Left ventricle myocardium superior (tissue), 1 donor: ENCODE measurements at places on chromosomes 2 and 18. TPM values are rescaled to one million over a fixed set of nuclear protein-coding genes. Genes with fewer than 3 reads are reported as not detected.

Gene TCF23
- 0.10 TPM for total RNA-seq

GRCh38 chr2:164000176-164000575 is 264.4 kb upstream of the FIGN start:
- no peak for DNase-seq

Gene TMEM163
- total RNA-seq, result 0.40 TPM

- DNase-seq, result no peak
Measured at GRCh38 chr2:71186973-71187372, 39.9 kb downstream of the PAIP2B start.

DNA sequence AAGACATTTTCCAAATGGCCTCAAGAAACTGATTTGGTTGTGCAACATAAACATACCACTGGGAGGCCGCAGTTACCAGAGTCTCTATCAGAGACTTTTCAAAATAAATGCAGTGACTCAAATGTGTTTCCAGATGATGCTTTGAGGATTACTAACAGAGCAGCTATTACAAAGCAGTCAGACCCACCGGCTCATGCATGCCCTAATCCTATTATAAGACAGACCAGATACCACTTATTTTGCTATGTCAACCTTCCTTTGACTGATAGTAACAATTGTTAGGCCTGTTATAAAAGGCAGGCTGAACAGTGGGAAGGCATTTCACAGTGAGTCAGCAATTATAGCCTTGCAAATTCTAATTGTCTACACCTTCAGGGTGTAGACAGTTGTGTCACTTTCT is 217.7 kb downstream of the LRRTM1 start:
- no peak for DNase-seq

DNA sequence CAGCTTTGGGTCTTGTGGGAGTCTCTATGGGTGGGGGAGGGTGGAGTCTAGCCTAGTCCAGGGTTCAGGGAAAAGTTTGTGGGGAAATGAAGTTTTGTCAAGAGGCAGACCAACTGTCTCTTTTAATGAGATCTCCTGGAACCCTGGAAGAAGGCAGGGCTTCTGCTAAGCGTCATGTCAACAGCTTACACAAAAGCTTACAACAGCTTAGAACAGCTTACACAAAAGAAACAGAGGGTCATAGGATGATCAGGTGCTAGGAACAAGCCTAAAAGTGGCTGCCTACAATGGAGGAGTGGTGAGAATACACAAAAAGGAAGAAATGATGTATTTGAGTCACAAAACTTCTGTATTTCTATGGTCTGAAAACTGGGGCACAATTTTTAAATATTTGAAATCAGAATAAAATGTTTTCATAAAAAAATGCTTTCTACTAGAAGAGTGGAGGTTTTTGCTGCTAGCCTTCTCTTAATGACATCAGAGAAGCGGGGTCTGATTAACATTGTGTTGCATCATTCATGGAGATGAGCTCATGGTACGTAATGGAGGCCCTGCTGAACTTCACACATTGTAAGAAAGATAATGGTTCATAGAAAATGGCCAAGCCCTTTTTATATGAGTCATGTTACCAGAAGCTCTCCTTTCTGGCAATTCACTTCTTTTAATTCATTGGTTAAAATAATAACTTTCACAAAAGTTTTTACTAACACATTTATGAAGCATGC is 351.0 kb downstream of the PIK3C3 start:
- no peak for DNase-seq

Gene RFX8
- not detected for total RNA-seq

DNA sequence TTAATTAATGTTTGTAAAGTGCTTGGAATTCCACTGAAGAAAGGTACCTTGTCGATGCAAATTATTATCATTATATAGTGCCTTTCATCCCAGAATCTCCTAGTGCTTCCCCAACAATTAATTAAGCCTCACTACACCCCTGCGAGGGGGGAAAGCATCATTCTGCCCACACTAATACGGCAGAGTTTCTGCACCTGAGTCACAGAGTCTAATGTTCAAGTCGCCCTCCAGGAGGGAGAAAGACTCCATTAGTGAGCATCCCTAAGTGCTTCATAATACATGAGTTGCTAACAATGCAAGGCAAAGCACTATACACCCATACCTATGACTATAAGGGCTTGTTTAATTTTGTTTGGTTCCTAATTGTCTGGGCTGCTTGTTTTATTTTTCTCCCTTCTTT is 25.4 kb upstream of the NRP2 start:
- no peak for DNase-seq

Gene HOXD9
- total RNA-seq, result not detected

DNA sequence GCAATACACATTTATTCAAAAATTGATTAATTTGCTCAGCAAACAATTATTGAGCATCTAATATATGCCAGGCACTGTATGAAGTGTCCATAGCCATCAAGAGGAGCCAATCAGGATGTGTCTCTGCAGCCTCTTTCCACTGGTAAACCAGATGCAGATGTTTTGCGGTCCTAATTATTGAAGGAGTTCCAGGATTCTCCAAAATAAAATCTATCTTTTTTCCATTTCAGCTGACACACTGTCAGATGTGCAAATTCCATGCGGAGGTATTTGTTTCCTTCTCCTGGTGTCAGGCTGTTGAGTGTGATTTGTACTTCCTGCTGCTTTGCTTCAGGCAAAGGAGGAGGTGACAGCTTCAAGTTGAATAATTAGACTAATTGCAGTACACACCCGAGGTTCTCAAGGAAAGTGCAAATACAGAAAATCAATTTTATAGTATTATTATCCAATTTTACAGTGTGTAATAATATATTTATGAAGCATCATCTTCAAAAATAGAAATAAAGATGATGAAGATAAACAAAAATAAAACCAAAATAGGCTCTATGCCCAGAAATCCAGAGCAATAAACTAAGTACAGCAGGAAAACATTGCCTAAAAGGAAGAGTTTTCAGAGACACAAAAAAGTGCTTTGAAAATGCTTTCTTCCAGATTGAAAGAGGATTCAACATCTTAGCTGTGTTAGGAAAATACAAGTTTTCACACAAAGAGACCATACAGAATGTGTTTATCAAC is 1352.9 kb upstream of the CHAC2 start:
- DNase-seq, result no peak

DNA sequence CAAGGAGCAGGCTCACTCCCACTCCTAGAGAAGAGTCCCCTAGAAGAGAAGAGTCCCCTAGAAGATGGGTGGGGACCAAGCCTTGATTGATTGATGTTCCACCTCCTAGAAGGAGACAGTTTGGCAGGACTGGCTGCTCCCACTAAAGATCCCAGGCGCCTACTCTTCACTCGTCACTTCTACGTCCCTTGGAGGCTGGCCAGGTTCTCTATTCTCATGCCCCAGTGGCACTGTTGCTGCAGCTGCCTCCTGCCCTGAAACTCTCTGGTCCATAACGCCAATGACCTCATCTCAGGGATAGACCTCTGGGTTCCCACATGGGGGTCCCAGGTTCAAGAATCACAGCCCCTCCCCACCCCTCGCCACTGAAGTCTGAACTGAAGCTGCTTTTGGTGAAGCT is 2.5 kb upstream of the SP140L start:
- no peak for DNase-seq

- no peak for DNase-seq
Measured at GRCh38 chr2:75333646-75334045, 134.3 kb upstream of the TACR1 start.

Gene RAPH1
- 13.8 TPM for total RNA-seq

DNA sequence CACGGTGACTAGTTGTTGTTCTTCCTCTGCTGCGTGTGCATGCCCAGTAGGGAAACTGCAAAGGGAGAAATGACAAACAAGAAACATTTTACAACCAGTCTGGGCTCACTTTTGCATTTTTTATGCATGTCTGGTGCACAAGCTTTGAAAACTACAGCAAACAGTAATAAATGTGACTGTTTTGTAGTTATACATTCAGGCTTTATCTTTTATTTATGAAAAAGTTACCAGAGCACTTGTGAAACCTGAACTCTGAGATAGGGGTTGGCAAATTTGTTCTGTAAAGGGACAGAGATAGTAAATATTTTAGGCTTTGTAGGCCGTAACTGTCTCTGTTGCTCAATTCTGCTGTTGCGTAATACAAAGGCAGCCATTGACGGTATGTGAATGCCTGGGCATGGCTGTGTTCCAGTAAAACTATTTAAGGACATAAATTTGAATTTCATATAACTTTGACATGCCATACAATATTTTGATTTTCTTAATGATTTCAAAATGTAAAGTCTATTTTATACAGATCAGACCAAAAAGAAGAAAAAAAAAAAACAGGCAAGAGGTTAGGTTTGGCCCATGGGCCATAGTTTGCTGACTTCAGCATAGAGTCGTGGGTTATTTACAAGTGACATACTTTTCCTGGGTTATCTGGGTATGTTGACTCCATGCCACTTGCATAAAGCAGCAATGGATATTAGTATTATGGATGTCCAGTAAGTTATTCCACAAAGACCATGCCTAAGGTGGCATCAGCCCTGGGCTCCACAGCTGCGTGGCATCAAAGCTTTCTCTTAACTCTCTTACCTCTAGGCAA is 53.6 kb upstream of the EML6 start:
- no peak for DNase-seq

- no peak for DNase-seq
Measured at GRCh38 chr2:64414736-64415435, 39.1 kb upstream of the LGALSL start.

Gene UCN
- total RNA-seq, result 0.55 TPM

- DNase-seq, result no peak
Measured at GRCh38 chr2:168624028-168624427, 168.0 kb downstream of the CERS6 start.

GRCh38 chr2:106886916-106887758 is 1.2 kb upstream of the ST6GAL2 start:
- DNase-seq, result peak; percentile 38

DNA sequence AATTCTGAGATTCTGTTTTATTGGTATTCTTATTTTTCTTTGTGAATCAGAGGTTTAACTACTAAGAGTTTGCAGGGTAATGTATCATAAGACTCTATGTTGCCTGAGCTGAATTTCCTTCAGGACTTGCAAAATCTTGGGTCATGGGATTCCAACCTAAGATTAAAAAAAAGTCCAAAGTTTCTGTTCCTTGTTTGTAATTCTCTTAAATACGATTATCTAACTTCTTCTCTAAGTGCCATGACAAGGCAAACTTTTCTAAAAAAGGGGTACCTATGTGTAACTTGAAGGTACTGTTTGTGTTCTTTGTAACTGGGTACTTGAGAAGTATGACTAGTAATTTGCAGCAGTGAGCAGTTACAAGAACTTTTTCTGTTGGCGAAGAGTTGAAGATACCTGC is 181.3 kb upstream of the ZEB2 start:
- DNase-seq, result no peak

DNA sequence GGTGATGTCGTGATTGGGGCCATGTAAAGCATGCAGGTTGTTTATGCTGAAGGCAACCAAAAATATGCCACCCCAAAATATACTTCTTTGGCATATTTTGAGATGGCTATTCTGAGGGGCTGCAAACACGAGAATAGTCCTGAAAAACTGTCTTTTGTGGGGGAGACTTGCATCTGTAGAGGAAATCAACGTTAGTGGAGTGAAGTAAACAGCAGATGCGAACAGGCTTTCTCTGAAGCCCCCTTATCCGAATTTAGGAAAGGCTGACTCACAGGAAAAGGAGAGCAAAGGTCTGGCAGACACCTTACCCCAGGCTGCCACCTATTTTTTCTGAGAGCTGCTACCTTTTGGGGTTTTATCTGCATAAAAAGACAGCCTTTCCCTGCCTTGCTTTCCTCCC is 44.6 kb upstream of the MSH6 start:
- DNase-seq, result no peak

Gene EVX2
- not detected for total RNA-seq

GRCh38 chr2:37581433-37581832 is 90.0 kb downstream of the CDC42EP3 start:
- DNase-seq, result no peak

Gene LRRTM1
- total RNA-seq, result 0.40 TPM

DNA sequence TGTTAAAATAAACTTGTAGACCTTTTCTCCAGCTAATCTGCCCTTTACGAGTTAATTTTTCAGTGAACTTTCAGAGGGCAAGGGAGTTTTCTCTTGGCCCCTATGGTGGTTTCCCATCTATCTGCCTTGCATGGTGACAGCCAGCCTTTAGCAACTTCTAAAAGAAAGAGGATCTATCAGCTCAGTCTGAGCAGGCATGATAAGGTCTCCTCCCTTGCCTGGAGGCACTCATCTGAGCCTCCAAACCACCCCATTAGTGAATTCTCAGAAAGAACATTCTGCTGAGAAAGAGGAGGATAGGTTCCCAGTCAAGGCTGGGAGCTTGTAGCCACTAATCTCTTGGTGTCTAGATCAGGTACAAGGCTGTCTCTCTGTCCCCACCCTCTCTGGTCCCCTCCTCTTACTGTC is 10.7 kb upstream of the GYPC start:
- DNase-seq, result no peak

Gene PTPN4
- 41.1 TPM for total RNA-seq

- DNase-seq, result no peak
Measured at GRCh38 chr2:180412219-180412618, 405.1 kb upstream of the CWC22 start.

Gene AP1S3
- total RNA-seq, result 0.50 TPM

- no peak for DNase-seq
Measured at GRCh38 chr2:36484454-36484853, 113.5 kb downstream of the FEZ2 start.

Gene PARD3B
- 6.5 TPM for total RNA-seq

DNA sequence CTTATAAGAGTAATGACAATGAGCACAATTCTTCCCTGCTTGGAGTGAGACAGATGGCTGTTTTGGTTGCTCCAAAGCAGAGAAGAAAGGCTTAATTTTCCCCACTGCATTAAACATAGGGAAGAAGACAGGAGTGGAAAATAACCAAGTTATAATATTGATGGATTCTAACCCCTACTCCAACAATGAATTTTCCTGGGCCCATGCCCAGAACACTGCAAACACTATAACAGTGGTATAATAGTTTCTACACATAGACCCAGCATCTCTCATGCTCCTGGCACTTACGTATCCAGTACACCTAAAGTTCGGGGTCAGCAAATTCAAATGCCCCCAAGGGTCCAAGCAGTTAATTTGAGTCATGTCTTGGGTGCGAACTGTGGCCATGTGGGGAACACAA is 613.4 kb downstream of the PLCL1 start:
- DNase-seq, result no peak

GRCh38 chr2:31889044-31889443 is 121.8 kb downstream of the MEMO1 start:
- DNase-seq, result no peak

DNA sequence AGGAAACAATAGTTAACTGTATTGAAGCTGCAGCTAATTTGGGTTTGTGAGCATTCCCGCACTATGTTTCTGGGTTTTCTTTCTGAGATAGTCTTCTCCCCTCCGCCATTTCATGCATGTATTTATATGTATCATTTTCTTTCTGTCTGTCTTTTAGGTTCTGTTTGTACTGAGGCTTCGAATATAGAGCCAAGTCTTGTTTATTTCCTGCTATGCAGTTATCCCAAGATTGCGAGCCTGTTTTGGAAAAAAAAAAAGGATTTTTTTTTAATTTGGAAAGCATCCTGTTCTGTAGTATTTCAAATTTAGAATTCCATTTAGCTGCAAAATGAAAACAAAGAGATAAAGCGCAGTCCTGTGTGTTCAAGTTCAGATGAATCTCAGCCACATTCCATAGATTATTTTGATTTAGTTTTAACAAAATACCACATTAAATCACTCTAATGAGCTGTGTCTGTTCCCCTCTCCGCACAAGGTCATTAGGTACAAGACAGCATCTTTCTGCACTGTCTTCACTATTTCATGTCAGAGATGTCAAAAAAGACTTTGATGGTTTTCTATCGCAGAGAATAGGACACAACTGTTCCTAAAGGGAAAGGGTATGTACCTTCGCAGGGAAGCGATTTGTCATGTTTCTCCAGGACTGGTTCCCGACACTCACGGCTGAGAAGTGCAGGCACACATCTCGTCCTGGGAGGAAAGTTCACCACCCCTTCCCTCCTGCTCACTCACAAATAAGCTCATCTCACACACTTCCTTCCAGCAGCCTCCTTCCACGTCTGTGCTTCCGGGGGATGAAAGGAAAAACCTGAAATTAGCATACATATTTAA is 443.4 kb downstream of the ZNF516 start:
- no peak for DNase-seq
